Type B pancreatic cell (in vitro differentiated cells): ENCODE measurements at places on chromosomes 7 and 10. TPM values are rescaled to one million over a fixed set of nuclear protein-coding genes. Genes with fewer than 3 reads are reported as not detected.

MMD2 gene
- not detected in 2 replicates for total RNA-seq

THSD7A gene
- 3.8 and 14.3 TPM in 2 replicates for total RNA-seq

EVX1 gene
- 0.41 and 0.71 TPM in 2 replicates for total RNA-seq

GPR141 gene
- total RNA-seq: 0.31 TPM in 1 of 2 replicates, not detected in the other

HTR5A gene
- total RNA-seq: not detected in 2 replicates

TMEM106B gene
- total RNA-seq: 42.2 and 49.3 TPM in 2 replicates

PLCE1 gene
- 5.3 and 7.8 TPM in 2 replicates for total RNA-seq

CUZD1 gene
- 0.86 TPM in 1 of 2 replicates, not detected in the other for total RNA-seq

TMEM213 gene
- not detected in 2 replicates for total RNA-seq

TMEM139 gene
- total RNA-seq: 2.6 and 4.8 TPM in 2 replicates

DLX6 gene
- 3.5 and 25.5 TPM in 2 replicates for total RNA-seq

LIPK gene
- 0.41 and 3.2 TPM in 2 replicates for total RNA-seq
